Glutamatergic neuron (in vitro differentiated cells): ENCODE measurements at places on chromosomes 3 and 15. TPM values are rescaled to one million over a fixed set of nuclear protein-coding genes. Genes with fewer than 3 reads are reported as not detected.

The ARPIN gene
- 9.0 TPM for total RNA-seq

The FOXB1 gene
- not detected for total RNA-seq

The CPEB1 gene
- 15.2 TPM for total RNA-seq

The LYZL4 gene
- not detected for total RNA-seq

The TMEM108 gene
- total RNA-seq, result 9.0 TPM

GRCh38 chr3:50194128-50194902 is 2.9 kb downstream of the GNAT1 start:
- no peaks in the 10 kb centered on the region for H3K4me1 ChIP-seq
- peaks cover 9% of the 10 kb centered on the region for H3K27me3 ChIP-seq
- no peak overlapping the region for H3K4me3 ChIP-seq
- H3K36me3 ChIP-seq, result no peaks in the 10 kb centered on the region

DNA sequence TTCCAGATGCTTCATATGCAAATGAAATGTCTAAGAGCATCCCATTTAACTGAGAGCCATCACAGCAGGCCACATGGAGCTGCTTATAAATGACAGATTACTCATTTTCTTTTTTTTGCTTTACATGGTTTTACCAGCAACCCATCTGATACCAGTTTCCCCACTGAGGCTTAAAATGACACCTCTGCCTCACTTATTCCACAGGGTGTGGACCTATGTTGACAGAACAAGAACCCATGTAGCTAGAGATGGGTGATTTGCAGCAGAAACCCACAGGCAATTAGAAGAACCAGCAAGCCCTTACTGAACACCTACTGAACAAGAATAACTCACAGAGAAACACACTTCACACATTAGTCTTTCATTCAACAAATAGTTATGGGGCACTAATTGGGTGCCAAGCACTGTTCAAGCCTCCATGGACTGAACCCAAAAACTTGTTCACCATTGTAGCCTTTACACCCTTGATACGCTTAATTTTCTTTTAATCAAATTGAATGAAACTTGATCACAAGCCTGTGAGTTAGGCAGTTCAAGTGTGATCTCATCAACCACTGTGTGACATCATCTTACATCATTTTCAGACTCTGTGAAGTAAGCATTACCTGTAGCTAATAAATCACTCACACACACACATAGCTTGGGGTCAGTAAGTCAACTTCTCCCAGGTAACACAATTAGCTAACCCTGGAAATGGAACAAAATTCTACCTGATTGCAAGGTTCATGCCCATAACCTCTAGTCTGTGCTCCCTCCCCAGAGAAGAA is 45.4 kb downstream of the MAGI1 start:
- H3K27ac ChIP-seq, result no peak overlapping the region
- H3K36me3 ChIP-seq, result no peaks in the 10 kb centered on the region
- no peak for DNase-seq
- H3K4me1 ChIP-seq, result peaks cover 3% of the 10 kb centered on the region

- DNase-seq, result no peak
- no peaks in the 10 kb centered on the region for H3K27me3 ChIP-seq
- no peak overlapping the region for H3K4me3 ChIP-seq
- no peak overlapping the region for H3K27ac ChIP-seq
- no peaks in the 10 kb centered on the region for H3K36me3 ChIP-seq
- H3K4me1 ChIP-seq, result no peaks in the 10 kb centered on the region
These were observed 367 bp downstream of the OR4F6 start for GRCh38 chr15:101803676-101804075.

DNA sequence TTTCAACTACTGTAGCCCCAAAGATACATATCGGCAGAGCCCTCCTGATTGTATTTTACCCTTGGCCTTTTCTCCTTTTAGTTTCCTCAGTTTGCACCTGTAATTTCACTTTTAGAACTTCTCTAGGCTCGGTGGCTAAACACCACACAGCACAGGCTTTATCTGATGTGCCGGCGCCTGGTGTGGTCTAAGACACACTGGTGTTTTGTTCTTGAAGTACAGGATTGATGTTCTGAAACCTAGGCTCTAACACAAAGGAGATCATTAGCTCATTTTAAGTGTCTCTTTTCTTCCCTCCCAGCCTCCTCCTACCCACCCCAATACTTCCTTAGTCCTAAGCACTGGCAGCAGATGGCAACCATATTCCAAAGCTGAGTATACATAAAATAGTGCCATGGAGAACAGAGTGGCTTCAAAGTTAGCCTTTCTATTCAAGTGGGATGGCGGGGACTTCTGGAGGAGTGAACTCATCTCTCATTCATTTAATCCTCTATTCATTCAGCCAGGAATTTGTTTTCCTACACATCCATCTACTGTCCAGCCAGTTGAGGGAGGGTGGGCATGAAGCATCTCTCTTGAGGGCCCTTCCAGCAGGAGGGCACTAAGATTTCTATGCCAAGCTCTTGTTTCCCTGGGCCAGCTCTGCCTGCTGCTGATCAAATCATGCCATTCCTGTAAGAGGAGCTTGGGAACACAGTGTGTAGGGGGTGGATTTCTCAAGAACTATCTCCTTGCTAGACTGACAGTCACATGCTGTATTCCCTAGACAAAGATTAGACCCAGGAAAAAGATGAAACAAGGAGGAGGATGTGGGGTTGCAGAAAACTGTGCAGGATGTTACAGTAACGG is 71.2 kb downstream of the TIGIT start:
- H3K4me1 ChIP-seq, result no peaks in the 10 kb centered on the region
- H3K4me3 ChIP-seq, result no peak overlapping the region
- no peak for DNase-seq
- H3K27me3 ChIP-seq, result peaks cover 1% of the 10 kb centered on the region

GRCh38 chr15:57273402-57273801 is 102.9 kb upstream of the CGNL1 start:
- peaks cover 7% of the 10 kb centered on the region for H3K36me3 ChIP-seq
- no peak overlapping the region for H3K4me3 ChIP-seq
- no peaks in the 10 kb centered on the region for H3K4me1 ChIP-seq
- peaks cover 7% of the 10 kb centered on the region for H3K27me3 ChIP-seq
- H3K27ac ChIP-seq, result no peak overlapping the region
- no peak for DNase-seq

- no peak overlapping the region for H3K27ac ChIP-seq
- H3K4me3 ChIP-seq, result no peak overlapping the region
- DNase-seq, result no peak
- H3K4me1 ChIP-seq, result peaks cover 7% of the 10 kb centered on the region
- peaks cover 4% of the 10 kb centered on the region for H3K27me3 ChIP-seq
These were observed 68.6 kb downstream of the ITGA11 start for GRCh38 chr15:68363353-68363752.

- peak overlapping the region; percentile 40 for H3K4me3 ChIP-seq
- DNase-seq, result no peak
- H3K27ac ChIP-seq, result peak overlapping the region; percentile 71
- H3K36me3 ChIP-seq, result no peaks in the 10 kb centered on the region
These were observed 8.0 kb downstream of the TBC1D2B start for GRCh38 chr15:78069462-78070029.
